CD8-positive, alpha-beta memory T cell (primary cell): ENCODE measurements at places on chromosomes 3 and 15.

DNA sequence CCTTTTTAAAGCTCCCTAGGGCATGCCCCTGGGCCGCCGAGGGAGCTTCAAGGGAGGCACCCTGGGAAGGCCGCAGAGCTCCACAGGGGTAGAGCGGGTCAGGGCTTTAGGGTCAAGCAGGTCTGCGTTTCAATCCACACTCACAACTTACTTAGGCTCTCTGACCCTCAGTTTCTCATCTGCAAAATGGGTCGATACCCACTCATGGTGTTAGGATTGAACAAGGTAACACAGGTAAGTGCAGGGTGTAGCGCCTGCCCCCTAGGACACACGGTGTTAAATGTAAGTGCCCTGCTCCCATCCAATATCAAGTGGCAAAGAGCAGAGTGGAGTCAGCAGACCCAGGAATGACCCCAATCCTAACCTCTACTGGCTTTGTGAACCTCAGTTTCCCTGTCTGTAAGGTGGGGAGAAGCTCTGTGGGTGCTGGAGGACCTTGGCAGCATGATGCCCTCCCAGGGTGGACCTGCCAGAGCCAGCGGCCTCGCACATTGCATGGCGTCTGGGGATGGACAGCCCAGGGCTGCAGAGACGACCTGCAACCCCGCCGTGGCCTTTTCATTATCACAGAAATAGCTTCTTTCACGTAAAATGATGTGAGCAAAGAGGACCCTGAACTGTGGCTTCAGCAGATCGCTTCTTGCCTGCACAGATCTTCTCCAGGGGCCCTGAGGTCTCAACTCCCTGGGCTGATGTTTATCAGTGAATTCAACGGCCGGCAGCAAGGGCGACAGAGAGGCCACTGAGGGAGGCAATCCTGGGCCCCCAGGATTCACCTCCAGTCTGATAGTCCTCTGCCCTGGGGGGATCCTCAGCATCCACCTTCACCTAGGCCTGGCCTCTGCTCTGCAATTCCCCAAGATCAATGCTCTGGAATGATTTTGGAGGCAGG is 138.5 kb downstream of the CHSY1 start:
- H3K4me3 ChIP-seq, result no peak overlapping the region
- no peaks in the 10 kb centered on the region for H3K36me3 ChIP-seq

- no peaks in the 10 kb centered on the region for H3K36me3 ChIP-seq
- no peaks in the 10 kb centered on the region for H3K4me1 ChIP-seq
- H3K4me3 ChIP-seq, result no peak overlapping the region
- H3K27me3 ChIP-seq, result no peaks in the 10 kb centered on the region
- no peak for DNase-seq
- no peak overlapping the region for H3K27ac ChIP-seq
These were observed 33.6 kb downstream of the SPATA12 start for GRCh38 chr3:57093971-57094535.

GRCh38 chr3:37287776-37288175 is 113.4 kb upstream of the LRRFIP2 start:
- no peak overlapping the region for H3K4me3 ChIP-seq
- peaks cover 23% of the 10 kb centered on the region for H3K36me3 ChIP-seq
- no peaks in the 10 kb centered on the region for H3K27me3 ChIP-seq
- no peak for DNase-seq
- H3K4me1 ChIP-seq, result no peaks in the 10 kb centered on the region
- no peak overlapping the region for H3K27ac ChIP-seq

- H3K36me3 ChIP-seq, result peaks cover 7% of the 10 kb centered on the region
- H3K4me3 ChIP-seq, result no peak overlapping the region
- H3K27ac ChIP-seq, result no peak overlapping the region
- H3K4me1 ChIP-seq, result no peaks in the 10 kb centered on the region
- no peaks in the 10 kb centered on the region for H3K27me3 ChIP-seq
These were observed 17.6 kb downstream of the ACAD11 start for GRCh38 chr3:132641837-132642538.

DNA sequence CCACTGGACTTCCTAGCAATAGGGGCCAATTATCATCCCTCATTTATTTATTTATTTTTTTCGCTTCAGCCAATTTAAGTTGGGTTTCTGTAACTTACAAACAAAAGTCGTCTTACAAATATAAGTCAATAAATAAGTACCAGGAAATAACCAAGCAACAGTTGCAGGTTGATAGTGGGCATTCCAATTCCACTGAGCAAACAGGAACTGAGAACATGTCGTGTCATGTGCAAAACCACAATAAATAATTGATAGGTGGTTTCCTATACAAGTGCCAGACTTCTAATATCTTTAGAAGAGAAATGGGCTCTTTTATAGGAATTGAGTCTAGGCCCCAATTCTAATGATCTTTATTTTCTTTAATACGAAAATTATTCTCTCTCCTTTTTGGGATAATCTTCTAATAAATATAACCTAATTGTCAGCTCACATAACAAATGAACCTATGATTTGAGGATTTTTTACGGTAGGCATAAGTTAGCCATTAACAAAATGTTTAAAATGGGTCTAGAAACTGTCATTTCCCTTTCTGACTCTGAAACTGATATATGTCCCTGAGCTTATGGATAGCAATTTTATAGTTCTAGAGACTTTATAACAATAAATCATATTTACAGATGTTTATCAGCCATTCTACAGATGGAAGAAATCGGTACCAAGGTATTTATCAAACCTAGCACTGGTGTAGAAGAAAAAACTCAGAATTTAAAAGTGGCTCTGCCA is 571.8 kb downstream of the FOXP1 start:
- no peak overlapping the region for H3K27ac ChIP-seq
- H3K36me3 ChIP-seq, result peaks cover 13% of the 10 kb centered on the region
- no peaks in the 10 kb centered on the region for H3K27me3 ChIP-seq

DNA sequence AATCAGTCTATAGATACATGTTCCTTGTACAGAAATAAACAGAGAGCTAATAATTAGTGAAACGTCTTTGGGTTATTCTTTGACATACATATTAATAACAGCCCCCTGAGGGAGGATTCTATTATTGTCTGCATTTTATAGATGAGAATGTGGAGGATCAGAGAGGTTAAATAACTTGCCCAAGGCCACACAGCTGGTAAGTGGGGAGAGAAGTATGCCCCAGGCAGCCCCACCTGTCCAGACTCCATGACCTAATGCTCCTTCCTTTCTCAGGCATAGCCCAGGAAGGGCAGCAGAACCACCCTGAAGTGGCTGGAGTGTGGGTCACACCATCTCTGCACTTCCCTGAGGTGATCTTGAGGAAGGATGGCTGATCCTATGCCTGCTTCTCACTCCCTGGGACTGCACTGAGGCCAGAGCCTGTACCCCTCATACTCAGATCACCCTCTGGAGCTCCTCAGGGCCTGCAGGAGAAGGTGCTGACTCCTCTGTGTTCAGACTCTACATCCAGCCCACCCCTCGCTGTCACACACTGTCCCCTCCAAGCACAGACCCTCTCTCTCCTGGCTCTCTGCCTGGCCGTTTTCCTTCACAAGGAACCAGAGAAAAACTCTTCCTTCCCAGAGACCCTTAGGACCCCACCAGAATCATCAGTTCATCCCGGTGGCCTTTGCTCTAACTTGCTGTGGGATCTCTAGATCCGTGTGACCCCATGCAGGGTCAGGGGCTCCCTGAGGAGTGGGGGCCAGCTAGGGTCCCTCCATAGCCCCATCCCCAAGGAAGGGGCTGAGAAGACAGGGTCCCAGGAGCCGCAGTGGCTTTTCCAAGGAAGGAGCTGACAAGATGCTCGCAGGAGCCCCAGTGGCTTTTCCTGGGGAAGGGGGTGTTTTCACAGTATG is 4.4 kb upstream of the HHATL start:
- no peaks in the 10 kb centered on the region for H3K36me3 ChIP-seq
- DNase-seq, result no peak
- H3K27ac ChIP-seq, result no peak overlapping the region
- H3K4me3 ChIP-seq, result no peak overlapping the region

- no peaks in the 10 kb centered on the region for H3K4me1 ChIP-seq
- H3K36me3 ChIP-seq, result no peaks in the 10 kb centered on the region
- DNase-seq, result no peak
- no peak overlapping the region for H3K27ac ChIP-seq
- no peak overlapping the region for H3K4me3 ChIP-seq
These were observed 162.0 kb downstream of the IMPG2 start for GRCh38 chr3:101158374-101158773.

DNA sequence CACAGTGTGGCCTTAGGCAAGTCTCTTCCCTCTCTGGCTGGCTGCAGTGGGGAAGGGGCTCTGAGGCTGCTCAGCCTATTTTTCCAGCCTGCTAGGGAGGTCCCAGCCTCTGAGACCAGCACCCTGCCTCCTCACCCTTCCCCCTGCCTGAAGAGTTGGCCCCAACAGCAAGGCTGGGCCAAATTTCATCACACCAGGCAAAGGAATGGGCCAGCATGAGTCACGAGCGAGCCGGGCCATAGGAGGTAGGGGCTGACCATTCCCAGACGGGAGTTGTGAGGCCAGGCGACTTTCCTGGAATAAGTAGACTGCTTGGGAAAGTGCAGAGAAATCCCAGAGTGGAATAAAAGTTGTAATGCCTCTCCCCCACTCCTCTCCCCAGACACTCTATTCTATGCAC is 5.7 kb upstream of the FBLN2 start:
- H3K27me3 ChIP-seq, result peaks cover 2% of the 10 kb centered on the region
- H3K27ac ChIP-seq, result no peak overlapping the region
- H3K4me3 ChIP-seq, result no peak overlapping the region
- H3K36me3 ChIP-seq, result no peaks in the 10 kb centered on the region
- peaks cover 13% of the 10 kb centered on the region for H3K4me1 ChIP-seq
- no peak for DNase-seq

GRCh38 chr3:115227461-115227860 is 80.4 kb upstream of the ZBTB20 start:
- H3K4me1 ChIP-seq, result no peaks in the 10 kb centered on the region
- H3K36me3 ChIP-seq, result no peaks in the 10 kb centered on the region
- H3K27me3 ChIP-seq, result no peaks in the 10 kb centered on the region

DNA sequence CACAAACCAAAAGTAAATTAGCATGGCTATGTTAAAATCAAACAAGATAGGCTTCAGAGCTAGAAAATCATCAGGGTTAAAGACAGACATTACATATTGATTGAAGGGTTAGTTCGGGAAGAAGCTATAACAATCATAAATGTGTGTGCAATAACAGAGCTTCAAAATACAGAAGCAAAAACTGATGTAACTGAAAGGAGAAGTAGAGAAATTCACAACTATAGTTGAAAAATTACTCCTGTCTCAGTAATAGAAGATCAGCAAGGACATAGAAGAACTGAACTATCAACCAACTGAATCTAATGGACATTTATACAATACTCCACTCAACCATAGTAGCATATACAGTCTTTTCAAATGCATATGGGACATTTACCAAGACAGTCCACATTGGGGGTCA is 59.4 kb downstream of the MCTP2 start:
- H3K4me3 ChIP-seq, result no peak overlapping the region
- no peaks in the 10 kb centered on the region for H3K27me3 ChIP-seq
- H3K36me3 ChIP-seq, result no peaks in the 10 kb centered on the region
- DNase-seq, result no peak
- H3K4me1 ChIP-seq, result peaks cover 13% of the 10 kb centered on the region

DNA sequence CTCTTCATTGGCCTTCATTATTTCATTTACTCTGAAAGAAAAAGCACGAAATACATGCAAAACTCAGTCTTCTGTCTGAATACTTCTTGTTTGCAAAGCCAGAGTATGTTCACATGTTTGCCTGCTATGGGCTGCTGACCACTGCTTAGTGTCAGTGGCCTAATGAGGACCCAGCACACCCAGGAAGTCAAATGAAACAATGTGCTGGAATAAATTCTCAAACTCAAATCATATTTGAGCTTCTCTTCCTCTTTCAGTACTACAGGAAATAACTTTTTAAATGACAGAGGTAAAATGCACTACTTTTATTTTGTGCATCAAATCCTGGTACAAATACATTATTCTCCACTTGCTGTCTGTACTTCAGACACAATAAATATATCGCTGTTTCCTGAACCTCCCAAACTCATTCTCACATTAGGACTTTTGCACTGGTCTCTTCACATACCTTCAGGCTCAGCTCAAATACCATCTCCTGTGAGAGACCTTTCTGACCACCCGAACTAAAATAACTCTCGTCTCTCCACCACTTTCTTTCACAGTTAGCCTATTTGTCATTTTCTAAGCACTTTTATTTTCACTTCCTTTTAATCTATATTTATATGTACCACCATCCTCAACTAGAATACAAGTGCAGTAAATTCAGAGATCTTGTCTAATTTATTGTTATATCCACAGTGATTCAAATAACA is 176.8 kb downstream of the TUSC7 start:
- H3K4me1 ChIP-seq, result no peaks in the 10 kb centered on the region
- H3K36me3 ChIP-seq, result no peaks in the 10 kb centered on the region
- no peak overlapping the region for H3K4me3 ChIP-seq
- no peak for DNase-seq

GRCh38 chr3:86654806-86655460 is 336.0 kb downstream of the VGLL3 start:
- H3K4me3 ChIP-seq, result no peak overlapping the region
- no peak for DNase-seq
- no peaks in the 10 kb centered on the region for H3K36me3 ChIP-seq
- H3K4me1 ChIP-seq, result no peaks in the 10 kb centered on the region
- H3K27me3 ChIP-seq, result no peaks in the 10 kb centered on the region

DNA sequence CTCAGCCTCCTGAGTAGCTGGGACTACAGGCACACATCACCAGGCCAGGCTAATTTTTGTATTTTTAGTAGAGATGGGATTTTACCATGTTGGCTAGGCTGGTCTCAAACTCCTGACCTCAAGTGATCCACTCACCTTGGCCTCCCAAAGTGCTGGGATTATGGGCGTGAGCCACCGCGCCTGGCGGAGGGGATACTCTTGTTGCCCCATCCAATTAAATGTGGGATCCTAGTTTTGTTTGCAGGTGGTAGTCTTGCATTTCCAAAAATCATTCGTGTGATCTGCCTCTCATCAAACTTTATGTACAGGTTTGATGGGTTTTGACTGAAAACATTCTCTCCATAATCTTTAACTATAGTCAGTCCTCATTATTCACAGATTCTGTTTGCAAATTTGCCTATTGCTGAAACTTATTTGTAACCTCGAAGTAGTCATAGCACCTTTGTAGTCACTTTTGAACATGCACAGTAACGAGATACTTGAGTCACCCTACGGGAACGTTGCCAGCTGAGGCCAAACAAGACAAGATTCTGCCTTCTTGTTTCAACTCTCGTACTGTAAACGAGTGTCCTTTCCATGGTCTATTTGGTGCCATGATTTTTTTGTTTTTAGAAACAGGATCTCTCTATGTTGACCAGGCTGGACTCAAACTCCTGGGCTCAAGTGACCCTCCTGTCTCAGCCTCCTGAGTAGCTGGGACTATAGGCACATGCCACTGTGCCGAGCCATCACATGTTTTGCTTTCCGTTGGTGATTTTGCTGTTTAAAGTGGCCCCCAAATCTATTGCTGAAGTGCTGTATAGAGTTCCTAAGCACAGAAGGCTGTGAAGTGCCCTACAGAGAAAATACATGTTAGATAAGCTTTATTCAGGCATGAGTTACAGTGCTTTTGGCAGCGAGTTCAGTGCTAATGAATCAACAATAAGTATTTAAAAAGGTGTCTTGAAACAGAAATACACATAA is 8.1 kb upstream of the MAPK6 start:
- H3K4me3 ChIP-seq, result no peak overlapping the region
- peaks cover 8% of the 10 kb centered on the region for H3K4me1 ChIP-seq
- no peaks in the 10 kb centered on the region for H3K36me3 ChIP-seq
- H3K27me3 ChIP-seq, result no peaks in the 10 kb centered on the region
